ENCODE measurements at places on chromosomes 3 and 15. TPM values are rescaled to one million over a fixed set of nuclear protein-coding genes. Genes with fewer than 3 reads are reported as not detected.

Gene LMLN
- total RNA-seq, result 3.7 TPM

GRCh38 chr15:63793046-63793483, 40.7 kb downstream of the HERC1 start:
- no peak for DNase-seq

Gene CPNE4
- not detected for total RNA-seq

DNA sequence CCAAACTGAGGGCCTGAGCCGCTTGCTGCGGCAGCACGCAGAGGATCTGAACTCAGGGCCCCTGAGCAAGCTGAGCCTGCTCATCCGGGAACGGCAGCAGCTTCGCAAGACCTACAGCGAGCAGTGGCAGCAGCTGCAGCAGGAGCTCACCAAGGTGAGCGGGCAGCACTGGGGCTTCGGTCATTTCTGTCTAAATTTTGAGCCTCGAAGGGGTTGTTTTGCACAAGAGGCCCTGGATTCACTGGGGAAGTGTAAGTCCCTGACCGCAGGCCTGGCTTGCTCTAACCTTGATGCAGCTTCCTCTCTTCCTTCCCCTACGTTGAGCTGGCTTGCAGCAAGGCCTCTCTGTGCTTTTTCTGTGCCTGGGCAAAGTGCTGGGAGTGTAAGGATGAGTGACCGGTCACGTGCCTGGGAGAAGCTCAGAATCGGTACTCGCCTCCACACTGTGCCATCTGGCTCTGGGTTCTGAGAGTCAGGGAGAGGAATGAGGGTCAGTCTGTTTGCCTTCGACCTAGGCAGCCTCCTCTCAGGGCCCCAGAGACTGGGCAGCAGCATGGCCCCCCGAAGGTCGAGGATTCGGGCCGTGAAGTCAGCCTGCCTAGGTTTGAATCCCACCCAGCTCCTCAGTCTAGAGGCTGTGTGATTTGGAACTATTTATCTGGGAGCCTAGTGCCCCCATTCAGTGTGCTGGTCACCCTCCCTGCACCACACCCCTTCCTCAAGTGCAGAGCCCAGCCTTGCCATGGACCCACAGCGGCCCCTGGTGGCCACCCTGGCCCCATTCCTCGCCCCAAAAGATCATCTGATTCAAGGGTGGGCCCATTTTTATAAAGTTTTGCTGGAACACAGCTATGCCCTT, 1.4 kb downstream of the FES start:
- DNase-seq, result peak; percentile 62

GRCh38 chr3:128174675-128175590, 21.7 kb downstream of the EEFSEC start:
- no peak for DNase-seq

Gene FBXW12
- total RNA-seq, result not detected

Data from PC-3 (cell line).